Adrenal gland (tissue), 19 donors: ENCODE measurements at places on chromosomes 6 and 20. TPM values are rescaled to one million over a fixed set of nuclear protein-coding genes. Genes with fewer than 3 reads are reported as not detected.

GRCh38 chr20:32526541-32526940, 58.6 kb downstream of the NOL4L start:
- peaks cover 9% of the 10 kb centered on the region for H3K4me1 ChIP-seq
- H3K27ac ChIP-seq, result no peak overlapping the region
- no peak overlapping the region for H3K4me3 ChIP-seq
- no peak for DNase-seq

- H3K36me3 ChIP-seq, result no peaks in the 10 kb centered on the region
- H3K27ac ChIP-seq, result peak overlapping the region; percentile 97
- DNase-seq, result no peak
- no peaks in the 10 kb centered on the region for H3K27me3 ChIP-seq
- H3K4me3 ChIP-seq, result peak overlapping the region; percentile 84
These were observed 4.2 kb downstream of the VEGFA start for GRCh38 chr6:43773980-43774775.

DNA sequence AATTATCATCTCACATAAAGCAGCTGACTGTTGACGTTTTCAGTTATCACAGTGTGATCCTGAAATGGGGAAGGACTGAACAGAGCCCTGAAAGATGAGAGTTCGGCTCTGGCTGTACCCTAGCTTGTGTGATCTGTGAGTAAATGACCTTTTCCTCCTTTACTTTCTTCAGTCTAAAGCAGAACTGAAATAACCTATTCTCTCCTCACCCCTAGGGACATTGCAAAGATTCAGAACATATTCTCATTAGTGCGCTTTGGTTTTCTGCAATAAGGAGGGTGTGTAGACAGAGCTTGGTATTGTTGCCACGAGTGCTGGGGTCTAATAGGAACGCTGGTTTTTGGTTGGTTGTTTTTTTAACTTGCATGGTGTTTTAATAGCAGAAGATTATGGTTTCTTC, 16.7 kb downstream of the FARS2 start:
- H3K36me3 ChIP-seq, result no peaks in the 10 kb centered on the region
- no peaks in the 10 kb centered on the region for H3K27me3 ChIP-seq
- no peak overlapping the region for H3K4me3 ChIP-seq
- no peak for DNase-seq

DNA sequence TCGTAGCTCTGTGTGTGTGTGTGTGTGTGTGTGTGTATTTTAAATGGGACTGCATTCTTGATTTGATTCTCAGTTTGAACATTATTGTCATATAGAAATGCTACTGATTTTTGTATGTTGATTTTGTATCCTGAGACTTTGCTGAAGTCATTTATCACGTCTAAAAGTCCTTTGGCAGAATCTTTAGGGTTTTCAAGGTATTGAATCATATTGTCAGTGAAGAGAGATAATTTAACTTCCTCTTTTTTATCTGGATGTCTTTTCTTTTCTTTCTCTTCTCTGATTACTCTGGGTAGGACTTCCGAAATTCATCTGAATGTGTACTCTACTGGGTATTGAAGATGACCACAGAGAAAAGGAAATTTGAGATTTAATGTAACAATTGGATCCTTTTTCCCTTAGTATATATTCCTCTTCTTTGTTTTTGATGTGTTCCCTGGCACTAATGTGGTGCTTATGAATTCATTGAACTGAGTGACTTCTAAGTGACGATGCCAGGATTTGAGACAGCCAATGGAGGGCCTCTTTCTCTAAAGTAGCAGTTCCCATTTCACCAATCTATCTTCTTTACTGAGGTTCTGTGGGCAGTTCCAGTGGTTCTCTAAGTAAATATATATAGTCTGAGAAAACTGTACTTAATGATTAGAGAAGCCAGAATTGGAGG, 47.6 kb downstream of the TNFAIP3 start:
- H3K36me3 ChIP-seq, result no peaks in the 10 kb centered on the region
- H3K4me3 ChIP-seq, result no peak overlapping the region
- H3K4me1 ChIP-seq, result no peaks in the 10 kb centered on the region
- H3K27ac ChIP-seq, result no peak overlapping the region

DNA sequence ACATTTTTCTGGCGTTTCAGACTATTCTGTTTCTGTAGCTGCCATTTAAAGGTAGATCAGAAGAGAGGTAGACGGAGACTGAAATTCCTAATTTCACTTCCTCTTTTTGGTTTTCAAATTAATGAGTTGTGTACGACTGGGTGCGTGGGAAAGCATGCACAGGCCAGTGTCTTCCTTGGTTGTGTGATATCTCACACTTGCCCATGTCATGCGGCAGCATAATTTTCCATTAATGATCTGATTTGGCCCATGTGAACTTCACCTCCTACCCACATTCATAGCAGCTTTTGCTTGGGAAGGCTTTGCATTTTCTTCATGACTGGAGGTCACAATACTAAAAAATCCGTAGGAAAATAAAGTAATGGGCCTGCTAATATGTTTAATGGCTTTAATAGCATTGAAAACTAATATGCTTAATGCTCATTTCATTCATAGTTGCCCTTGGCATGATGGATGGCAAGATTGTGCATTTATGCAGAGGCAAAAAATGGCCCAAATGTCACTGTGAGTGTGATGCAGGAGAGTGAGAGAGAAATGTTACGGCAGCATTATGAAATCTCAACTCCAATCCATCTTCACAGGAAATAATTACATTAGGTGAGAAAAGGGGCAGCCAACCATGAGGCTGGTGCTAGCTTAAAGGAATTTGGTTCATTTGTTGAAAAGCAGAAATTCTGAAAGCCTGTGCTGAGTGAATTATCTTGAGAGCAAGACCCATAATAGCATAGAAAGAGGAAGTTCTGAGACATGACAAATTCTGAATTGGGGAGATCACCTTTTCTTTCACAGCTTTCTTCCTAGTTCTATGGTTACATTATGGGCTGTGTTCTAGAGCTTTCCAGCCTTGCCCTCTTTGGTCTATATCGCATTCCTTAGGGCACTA, 69.0 kb upstream of the UST start:
- H3K4me3 ChIP-seq, result no peak overlapping the region
- H3K27me3 ChIP-seq, result no peaks in the 10 kb centered on the region
- H3K4me1 ChIP-seq, result no peaks in the 10 kb centered on the region
- H3K36me3 ChIP-seq, result no peaks in the 10 kb centered on the region

- no peaks in the 10 kb centered on the region for H3K4me1 ChIP-seq
- H3K27ac ChIP-seq, result no peak overlapping the region
- DNase-seq, result no peak
- H3K36me3 ChIP-seq, result no peaks in the 10 kb centered on the region
- H3K4me3 ChIP-seq, result no peak overlapping the region
These were observed 1342.6 kb upstream of the GJE1 start for GRCh38 chr6:140790109-140790508.

GRCh38 chr20:11924923-11925322, 7.2 kb downstream of the BTBD3 start:
- H3K36me3 ChIP-seq, result no peaks in the 10 kb centered on the region
- peaks cover 11% of the 10 kb centered on the region for H3K4me1 ChIP-seq
- no peaks in the 10 kb centered on the region for H3K27me3 ChIP-seq

DNA sequence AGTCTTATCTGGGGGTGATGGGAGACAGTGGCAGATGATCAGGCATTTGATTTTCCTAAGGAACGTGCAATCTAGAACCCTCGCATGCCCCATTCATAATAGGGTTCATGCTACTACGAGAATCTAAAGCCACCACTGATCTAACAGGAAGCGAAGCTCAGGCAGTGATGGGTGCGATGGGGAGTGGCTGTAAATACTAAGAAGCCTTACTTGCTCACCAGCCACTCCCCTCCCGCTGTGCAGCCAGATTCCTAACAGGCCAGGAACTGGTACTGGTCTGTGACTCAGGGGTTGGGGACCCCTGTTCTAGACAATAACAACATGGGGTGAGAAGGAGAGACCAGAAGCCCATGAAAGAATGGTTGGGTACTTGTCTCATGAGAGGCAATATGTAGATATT, 4.5 kb downstream of the TREML4 start:
- no peak overlapping the region for H3K4me3 ChIP-seq

DNA sequence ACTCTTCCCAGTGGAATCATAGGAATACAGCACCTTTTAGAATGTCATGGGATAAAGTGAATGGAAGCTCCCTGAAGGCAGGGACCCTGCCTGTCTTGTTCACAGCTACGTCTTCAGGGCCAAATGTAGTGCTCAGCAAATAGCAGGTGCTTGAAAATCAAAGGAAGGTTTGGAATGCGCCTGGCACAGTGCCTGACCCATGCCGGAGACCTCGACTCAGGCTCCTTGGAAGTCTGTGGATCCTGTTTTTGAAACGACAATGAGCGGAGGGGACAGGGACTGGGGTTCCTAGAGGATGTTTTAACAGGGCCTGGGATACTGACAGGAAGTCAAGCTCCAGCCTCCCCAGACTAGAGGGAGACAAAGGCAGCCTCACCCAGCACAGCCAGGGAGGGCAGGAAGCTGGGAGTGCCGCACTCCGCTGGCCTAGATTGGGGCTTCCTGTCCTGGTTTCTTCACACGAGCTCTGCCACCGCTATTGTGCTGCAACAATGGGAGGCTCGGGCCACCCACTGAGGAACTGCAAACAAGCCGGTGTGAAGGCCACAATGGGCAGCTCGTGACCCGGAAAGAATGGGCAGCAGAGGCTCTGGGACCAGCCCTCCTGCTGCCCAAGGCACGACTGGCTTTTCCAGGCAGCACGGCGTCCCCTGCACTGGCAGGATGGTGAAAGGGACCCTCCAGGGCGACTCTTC, 76.7 kb downstream of the PREX1 start:
- no peaks in the 10 kb centered on the region for H3K27me3 ChIP-seq
- DNase-seq, result peak; percentile 61
- peaks cover 5% of the 10 kb centered on the region for H3K36me3 ChIP-seq
- H3K4me1 ChIP-seq, result peaks cover 10% of the 10 kb centered on the region

DNA sequence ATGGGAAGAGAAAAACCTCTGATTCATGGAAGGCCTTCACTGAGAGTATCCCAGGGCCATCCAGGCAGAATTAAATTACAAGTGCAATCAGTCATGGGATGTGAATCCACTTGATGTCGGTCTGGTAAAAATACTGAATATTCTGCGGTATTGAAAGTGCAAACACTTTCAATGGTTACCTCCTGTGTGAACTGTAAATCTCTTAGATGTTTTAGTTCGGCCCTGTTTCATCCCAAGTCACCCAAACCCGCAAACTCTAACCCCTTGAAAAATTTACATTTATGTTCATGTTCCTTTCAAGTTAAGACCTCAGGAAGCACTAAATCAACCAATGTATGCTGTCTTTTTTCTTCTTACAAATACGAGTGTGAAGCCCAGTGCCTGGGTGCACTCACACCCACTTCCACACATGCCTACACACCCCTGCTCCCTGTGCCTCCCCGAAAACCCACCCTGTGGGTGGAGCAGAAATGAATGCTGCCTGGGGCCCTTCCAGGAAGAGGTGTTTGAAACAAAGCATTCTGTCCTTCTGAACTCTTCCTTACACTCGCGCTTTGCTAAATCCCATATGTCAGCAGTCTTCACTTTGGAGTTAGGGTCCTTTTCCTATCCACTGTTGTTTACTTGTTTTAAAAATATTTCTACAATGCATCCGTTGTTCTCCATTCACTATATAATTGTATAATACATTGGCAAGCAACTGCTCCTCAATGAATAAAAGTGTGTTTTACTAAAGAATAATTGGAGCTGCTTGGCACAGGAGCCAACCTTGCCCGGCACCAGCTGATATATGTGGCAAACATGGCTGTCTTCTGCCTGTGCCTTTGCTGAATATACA, 62.7 kb downstream of the FYN start:
- no peaks in the 10 kb centered on the region for H3K27me3 ChIP-seq
- H3K4me1 ChIP-seq, result no peaks in the 10 kb centered on the region
- no peaks in the 10 kb centered on the region for H3K36me3 ChIP-seq
- no peak overlapping the region for H3K27ac ChIP-seq
- DNase-seq, result no peak
- no peak overlapping the region for H3K4me3 ChIP-seq

DNA sequence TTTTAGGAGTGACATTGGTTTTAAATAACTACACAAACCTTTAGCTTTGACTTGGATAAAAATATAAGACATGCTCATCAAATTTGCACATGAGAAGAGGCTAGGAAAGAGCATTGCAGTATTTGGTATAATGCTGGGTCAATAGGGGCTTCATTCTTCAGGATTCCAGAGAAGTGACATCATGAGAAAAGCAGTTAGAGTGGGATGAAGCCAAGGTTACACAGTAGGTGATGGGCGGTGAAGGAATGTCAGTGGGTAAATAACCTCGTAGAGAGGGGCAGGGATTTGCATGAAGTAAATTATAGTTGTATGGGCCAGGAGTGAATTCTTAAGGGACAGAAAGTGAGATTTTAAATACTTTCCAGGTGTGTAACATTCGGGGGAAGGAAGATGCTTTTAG, 216.2 kb downstream of the RFPL4B start:
- H3K36me3 ChIP-seq, result no peaks in the 10 kb centered on the region
- H3K27ac ChIP-seq, result no peak overlapping the region
- H3K27me3 ChIP-seq, result no peaks in the 10 kb centered on the region
- DNase-seq, result no peak
- H3K4me1 ChIP-seq, result no peaks in the 10 kb centered on the region
- H3K4me3 ChIP-seq, result no peak overlapping the region

DNA sequence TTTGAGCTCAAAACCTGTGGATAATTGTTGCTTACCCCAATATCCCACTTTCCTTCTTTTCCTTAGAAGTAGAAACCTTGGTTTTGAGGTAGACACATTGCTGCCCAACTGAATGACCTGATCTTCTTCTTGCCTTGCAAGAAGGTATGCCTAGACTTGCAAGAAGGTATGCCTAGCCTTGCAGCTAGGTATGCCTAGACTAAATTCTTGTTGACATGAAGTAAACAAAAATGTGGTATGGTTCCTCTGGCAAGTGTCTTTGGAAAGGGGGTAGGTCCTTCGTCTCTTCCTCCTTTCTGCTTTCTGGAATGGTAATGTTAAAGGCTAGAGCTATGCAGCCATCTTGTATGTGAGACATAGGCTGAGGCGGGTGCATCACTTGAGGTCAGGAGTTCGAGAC, 129.2 kb downstream of the GMPR start:
- H3K27me3 ChIP-seq, result no peaks in the 10 kb centered on the region
- no peak for DNase-seq
- no peaks in the 10 kb centered on the region for H3K36me3 ChIP-seq
- H3K4me3 ChIP-seq, result no peak overlapping the region

DNA sequence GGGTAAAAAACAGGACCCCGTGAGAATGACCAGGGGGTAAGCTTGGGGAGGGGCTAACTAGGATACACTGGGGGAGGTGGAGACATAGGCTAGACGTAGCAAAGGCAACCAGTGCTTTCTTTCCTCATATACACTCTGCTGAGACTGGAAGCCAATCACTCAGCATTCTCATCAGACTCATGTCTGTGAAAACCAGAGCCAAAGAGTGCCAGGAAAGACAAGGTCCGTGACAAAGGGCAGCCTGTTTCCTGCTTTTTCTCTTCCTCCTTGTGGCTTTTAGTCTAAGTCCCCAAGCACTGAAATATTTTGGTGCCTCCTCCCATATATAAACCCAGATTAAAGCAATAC, 97.9 kb upstream of the NEDD9 start:
- no peaks in the 10 kb centered on the region for H3K36me3 ChIP-seq
- H3K4me1 ChIP-seq, result no peaks in the 10 kb centered on the region
- no peaks in the 10 kb centered on the region for H3K27me3 ChIP-seq
- no peak for DNase-seq

TGIF2 gene
- 12.1 TPM for total RNA-seq

ZNF512B gene
- total RNA-seq, result 8.5 TPM

FERMT1 gene
- 22.7 TPM for total RNA-seq

ERVFRD-1 gene
- total RNA-seq, result 0.07 TPM

SNHG17 gene
- total RNA-seq, result 11.1 TPM

TFAP2A gene
- not detected for total RNA-seq
